ENCODE measurements at places on chromosomes 5 and 9. TPM values are rescaled to one million over a fixed set of nuclear protein-coding genes. Genes with fewer than 3 reads are reported as not detected.

The KIF12 gene
- polyA plus RNA-seq = 0.20 TPM

The TMEM232 gene
- polyA plus RNA-seq = 0.49 TPM

The BAAT gene
- 0.01 TPM for polyA plus RNA-seq

The CTXN3 gene
- polyA plus RNA-seq = 0.04 TPM

The PHYHD1 gene
- 19.8 TPM for polyA plus RNA-seq
